ENCODE measurements at places on chromosomes 1 and 21. TPM values are rescaled to one million over a fixed set of nuclear protein-coding genes. Genes with fewer than 3 reads are reported as not detected.

Gene KRTAP15-1
- total RNA-seq, result not detected

Gene EMC1
- total RNA-seq, result 57.5 TPM

Gene LCE1E
- total RNA-seq, result not detected

Gene VPS13D
- total RNA-seq, result 26.1 TPM

Gene ARHGAP30
- total RNA-seq, result not detected

Gene NPL
- total RNA-seq, result 0.65 TPM

Gene HPCAL4
- total RNA-seq, result not detected

Gene AKR7A3
- 0.30 TPM for total RNA-seq

Gene TSPAN1
- total RNA-seq, result 2.0 TPM

Gene NCF2
- total RNA-seq, result not detected

Gene S1PR1
- total RNA-seq, result 159 TPM

Gene PTGS2
- 12.7 TPM for total RNA-seq

Gene SPATC1L
- 7.5 TPM for total RNA-seq

Gene SYT2
- total RNA-seq, result not detected

Gene C4BPA
- total RNA-seq, result not detected

Gene TSSK3
- total RNA-seq, result not detected

Gene CTSS
- 31.9 TPM for total RNA-seq

Gene CD34
- 5.8 TPM for total RNA-seq

Gene AIRE
- under 0.01 TPM for total RNA-seq

Gene VASH2
- total RNA-seq, result 0.30 TPM

Gene SMYD3
- total RNA-seq, result 24.8 TPM

Gene FAM167B
- total RNA-seq, result 3.6 TPM

Gene NEGR1
- total RNA-seq, result 3.8 TPM

Gene CHIT1
- not detected for total RNA-seq

Gene DIO1
- not detected for total RNA-seq

Gene LDLRAD1
- not detected for total RNA-seq

Gene ADCY10
- total RNA-seq, result under 0.01 TPM

Gene HES2
- total RNA-seq, result 59.4 TPM

Gene IL23R
- total RNA-seq, result not detected

Gene GSTM4
- 2.3 TPM for total RNA-seq

Gene CELA3A
- not detected for total RNA-seq

Gene ASTN1
- total RNA-seq, result not detected

Gene SLFNL1
- total RNA-seq, result 0.46 TPM

Gene FYB2
- not detected for total RNA-seq

Gene SYCP1
- not detected for total RNA-seq

Gene ADGRL2
- total RNA-seq, result 50.0 TPM

Gene LAMC2
- 13.0 TPM for total RNA-seq

Gene ITLN1
- not detected for total RNA-seq

Data from epithelial cell of umbilical artery (primary cell).